Articular chondrocyte of knee joint (primary cell): ENCODE measurements at places on chromosomes 6 and 20. TPM values are rescaled to one million over a fixed set of nuclear protein-coding genes. Genes with fewer than 3 reads are reported as not detected.

The OR2B2 gene
- total RNA-seq = not detected in 2 replicates

The DNAH8 gene
- total RNA-seq = under 0.01 TPM in 2 replicates

The MMUT gene
- 19.7 and 22.5 TPM in 2 replicates for total RNA-seq

The NFATC2 gene
- total RNA-seq = 1.1 and 2.4 TPM in 2 replicates
